ENCODE measurements at places on chromosomes 16 and 17.

- DNase-seq: no peak
These were observed 307.7 kb downstream of the RBFOX1 start for GRCh38 chr16:7640334-7640733.

DNA sequence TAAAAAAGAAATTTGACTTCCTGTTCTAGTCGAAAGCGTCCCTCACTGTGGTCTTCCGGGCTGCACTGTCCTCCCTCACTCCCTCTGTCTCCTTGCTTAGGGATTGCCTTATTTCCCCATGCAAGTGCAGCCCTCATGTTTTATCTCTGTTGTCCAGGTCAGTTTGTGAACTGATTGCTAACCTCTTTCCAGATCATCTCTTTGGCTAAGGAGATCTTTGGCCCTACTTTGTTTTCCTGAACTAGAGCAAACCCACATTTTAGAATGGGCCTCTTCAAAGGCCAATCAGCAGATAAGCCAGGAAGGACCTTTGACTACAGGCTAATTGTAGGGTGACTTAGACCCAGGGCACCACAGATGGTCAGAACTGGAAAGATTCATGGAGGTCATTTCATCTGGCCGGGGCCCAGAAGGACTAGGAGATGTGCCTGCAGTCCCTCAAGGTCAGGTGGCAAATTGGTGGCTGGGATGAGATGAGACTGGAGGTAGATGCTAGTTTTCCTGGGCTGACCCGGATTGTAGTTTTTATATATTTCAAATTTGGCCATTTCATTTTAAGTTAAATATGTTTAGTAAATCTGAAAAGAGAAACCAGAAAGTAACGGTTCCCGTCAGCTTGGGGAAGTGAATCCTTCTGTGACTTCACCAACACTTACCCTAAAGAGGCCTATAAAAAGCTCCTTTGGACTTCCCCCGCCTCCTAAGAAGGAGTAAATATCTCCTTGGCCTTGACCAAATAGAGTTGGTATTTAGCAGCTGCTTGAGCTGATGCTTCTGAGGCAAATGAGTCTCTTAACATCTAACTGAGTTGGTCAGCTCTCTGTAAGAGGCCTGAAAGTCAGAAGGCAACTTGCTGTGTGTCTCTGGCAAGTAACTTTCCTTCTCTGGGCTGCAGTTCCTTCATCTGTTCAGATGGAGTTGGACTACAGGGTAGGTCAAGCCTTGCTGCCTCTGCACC lies 6.2 kb upstream of the SLC25A19 start:
- no peak for DNase-seq

GRCh38 chr16:12679660-12680272 lies 123.9 kb downstream of the CPPED1 start:
- DNase-seq: no peak

- no peak for DNase-seq
These were observed 38.7 kb upstream of the NGFR start for GRCh38 chr17:49456183-49456965.

DNA sequence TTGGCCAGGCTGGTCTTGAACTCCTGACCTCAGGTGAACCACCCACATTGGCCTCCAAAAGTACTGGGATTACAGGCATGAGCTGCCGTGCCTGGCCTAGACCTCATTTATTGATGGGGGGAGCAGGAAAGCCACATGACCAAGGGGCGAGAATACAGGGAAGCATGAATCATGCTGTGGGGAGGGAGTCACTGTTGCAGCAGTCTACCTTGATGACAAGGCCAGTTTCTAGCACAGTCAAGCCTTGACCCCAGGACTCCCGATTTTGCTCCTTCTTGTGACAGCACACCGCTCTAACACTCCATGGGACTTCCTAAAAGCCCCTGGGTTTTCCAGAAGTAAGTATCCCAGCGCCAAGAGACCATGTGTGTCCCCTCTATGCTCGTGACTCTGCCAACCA lies 42.9 kb upstream of the IRF8 start:
- DNase-seq: no peak

DNA sequence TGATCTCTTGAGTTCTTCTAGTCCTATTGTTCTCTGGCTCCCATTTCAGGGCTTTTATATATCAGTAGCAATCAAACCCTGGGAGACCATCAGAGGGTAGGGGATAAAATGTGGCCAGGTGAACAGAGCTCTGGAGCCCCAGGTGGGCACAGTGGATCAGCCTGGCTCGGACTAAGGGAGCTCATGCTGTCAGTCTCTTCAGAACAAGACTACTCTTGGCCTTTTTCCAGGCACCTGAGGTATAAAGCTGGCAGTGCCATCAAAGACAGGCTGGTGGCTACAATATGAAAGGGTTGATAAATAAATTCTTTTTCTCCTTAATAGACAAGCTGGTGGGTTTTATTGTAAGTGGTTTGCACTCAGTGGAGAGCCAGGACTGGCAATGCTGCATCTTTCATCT lies 160.0 kb upstream of the CCL2 start:
- DNase-seq: no peak

- no peak for DNase-seq
These were observed 4.5 kb downstream of the ABCC3 start for GRCh38 chr17:50638966-50639713.

DNA sequence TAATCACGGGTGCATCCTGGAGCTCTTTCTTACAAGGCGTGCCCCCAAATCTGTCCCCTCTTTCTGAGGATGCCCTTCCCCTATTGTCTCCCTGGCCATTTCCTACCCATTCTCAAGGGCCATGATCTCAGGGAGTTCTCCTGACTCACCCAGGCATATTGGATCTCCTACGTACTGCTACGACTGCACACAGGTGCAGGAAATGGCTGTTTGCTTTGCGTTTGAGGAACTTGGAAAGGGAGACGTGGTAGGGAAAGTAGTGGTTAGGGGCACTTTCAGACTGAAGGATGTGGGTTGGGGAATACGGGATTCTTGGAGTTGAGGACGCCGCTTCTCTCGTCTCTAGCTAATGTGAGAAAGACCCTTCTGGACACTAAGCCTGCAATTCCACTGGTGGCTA lies 18.7 kb upstream of the MEOX1 start:
- DNase-seq: no peak

DNA sequence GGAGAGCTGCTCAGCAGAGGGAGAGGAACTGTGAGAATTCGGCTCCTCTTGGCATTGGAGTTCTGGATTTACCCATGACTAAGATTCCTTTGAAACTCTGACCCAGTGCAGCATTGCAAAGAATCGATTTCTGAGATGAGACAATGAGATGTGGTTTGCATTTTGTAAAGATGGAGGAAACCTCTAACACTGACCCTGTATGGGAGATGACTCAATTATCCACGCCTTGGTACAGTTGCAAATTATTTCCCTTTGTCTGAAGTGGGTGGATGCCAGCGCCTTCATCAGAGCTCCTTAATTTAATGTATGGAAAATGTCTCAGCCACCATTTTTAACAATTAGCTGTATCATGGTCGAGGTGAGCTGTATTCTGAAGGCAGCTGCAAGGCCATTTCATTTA lies 53.4 kb downstream of the NUP93 start:
- DNase-seq: no peak

DNA sequence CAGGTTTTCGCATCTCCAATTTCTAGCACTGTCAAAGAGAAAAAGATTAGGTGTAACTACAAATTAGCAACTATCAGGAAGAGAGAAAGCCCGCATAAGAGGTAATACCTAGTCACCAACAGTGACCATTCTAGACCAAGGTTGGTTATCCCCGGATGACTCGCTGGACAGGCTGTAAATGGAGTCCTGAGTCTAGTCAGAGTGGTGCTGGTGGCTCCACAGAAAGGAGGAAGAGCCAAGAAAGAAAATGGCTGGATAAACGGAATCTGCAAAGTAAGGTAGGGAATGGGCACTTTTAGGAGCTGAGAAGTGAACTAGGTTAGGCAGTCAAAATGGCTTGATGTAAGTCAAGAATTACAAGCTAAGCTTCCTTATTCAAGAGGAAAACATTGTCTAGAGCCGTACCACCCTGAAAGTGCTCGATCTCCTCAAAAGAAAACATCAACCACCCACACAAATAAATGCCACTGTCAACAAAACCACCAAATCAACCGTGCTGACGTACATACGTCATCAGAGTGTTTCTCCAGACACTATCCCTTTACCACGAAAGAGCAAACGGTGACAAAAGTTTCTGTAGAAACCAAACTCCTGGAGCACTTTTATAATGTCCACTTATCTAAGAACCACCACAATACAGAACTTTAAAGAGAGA lies 2.2 kb downstream of the GSPT1 start:
- DNase-seq: no peak
